ENCODE measurements at places on chromosomes 7 and 10.

GRCh38 chr7:127418459-127418858 is 26.0 kb upstream of the ZNF800 start:
- DNase-seq, result no peak

- DNase-seq, result no peak
Observed at GRCh38 chr10:28090506-28090905, 91.6 kb upstream of the ODAD2 start.

DNA sequence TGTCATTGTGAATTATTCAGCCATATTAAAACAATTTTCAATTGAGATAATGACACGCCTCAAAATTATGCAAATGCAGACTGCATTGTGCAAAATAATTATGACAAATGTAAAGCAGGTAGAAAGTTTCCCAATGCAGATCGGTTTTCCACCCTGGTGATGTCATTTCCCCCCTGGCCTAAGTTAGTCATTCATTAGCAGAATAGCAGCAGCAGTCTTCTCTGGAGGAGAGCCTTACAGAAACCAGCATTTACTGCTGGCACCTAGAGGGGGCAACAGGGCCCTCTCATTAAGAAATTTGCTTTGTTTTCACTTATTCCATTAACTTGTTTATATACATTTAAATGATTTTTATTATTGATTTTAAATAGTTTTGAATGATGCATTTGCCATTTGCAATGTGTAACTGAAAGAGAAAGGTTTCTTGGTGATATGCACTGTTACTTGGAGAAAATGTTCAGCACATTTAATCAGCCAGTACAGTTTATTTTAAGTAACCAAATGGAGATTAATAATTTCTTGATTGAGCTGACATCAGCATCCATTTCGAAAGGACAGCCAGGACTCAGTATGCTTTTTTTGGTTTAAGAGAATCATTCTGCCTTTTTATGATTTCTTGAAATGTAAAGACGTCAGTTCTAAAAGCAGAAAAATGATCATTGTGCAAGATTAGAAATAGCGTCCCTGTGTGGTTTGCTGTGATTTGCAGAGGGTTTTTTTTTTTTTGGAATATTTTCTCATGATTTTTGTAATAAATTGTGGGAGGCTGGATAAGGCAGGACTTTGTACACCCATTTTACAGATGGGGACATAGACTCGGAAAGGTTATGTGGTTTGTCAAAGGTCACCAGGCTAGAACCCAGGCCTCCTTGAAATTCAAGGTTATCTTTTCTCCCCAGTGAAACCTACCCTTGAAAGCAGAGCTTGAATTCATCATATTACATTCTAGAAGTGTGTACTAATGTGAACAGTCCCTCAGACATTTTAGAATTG is 3.5 kb downstream of the ARID5B start:
- no peak for DNase-seq

DNA sequence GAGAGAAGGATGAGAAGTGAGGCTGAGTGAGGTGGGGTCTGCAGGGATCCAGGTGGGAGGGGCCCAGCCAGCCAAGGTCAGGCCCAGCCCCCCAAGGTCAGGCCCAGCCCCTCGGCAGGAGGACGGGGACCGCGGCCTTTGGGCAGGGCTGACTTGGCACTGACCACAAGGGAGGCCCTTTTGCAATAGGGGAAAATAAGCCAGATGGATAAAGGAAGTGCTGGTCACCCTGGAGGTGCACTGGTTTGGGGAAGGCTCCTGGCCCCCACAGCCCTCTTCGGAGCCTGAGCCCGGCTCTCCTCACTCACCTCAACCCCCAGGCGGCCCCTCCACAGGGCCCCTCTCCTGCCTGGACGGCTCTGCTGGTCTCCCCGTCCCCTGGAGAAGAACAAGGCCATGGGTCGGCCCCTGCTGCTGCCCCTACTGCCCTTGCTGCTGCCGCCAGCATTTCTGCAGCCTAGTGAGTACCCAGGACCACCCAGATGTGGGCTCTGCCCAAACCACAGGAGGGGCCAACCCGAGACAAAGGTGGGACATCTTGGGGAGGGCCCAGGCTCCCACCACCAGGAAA is at the start of gene PILRA:
Gene PILRA, plus strand, starts transcription at position 227 of the 571 bp plus-strand sequence. Its CDS starts 170 bp downstream, at position 397.
- DNase-seq, result no peak

GRCh38 chr7:90857603-90858002 is 261.5 kb downstream of the CDK14 start:
- no peak for DNase-seq

DNA sequence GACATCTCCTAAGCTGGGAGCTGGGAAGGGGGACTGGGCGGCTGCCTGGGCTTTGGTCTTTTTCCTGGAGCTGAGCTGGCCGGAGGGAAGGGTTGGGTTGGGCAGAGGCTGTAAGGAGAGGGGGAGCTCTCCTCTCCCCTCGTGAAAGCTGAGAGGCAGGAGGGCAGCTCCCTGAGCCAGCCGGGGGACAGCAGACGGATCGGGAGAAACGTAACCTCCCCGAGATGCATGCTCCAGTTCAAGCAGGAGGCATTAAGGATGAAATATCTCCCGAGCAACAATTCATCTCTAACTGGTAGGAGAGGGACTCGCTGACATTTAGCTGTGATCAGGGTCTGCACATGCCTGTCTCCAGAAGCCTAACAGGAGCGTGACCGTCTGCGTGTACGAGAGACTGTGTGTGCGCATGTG is 19.9 kb upstream of the LBX1 start:
- no peak for DNase-seq

- DNase-seq, result no peak
Observed at GRCh38 chr7:2824026-2824677, 20.0 kb downstream of the GNA12 start.

DNA sequence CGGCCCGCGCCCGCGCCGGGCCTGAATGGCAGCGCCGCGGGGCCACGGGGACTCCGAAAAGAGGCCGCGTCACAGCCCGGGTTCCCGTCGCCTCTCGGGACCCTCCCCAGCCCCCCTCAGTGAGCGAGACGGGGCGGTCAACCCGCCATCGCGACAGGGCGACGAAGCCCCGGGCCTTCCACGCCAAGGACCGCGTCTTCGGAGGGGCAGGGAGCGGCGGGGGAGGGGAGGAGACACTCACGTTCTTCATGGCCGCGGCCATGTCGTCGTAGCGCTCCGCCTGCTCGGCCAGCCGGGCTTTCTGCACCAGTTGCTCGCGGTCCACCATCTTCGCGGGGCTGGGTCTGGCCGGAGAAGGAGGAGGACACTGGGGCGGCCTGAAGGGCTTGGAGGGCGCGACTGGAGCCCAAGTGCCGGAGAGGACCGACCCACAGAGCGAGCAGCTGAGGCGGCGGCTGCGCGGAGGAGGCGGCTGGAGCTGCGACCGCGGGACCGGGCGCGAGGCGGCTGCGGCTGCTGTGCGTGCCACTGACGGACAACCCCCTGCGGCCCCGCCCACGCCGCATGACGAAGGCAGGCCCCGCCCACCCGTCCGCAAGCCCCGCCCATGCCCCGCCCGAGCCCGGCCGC is at the start of gene YWHAG:
Gene YWHAG, minus strand, starts transcription at position 511 of the 630 bp plus-strand sequence. Its CDS starts 183 bp downstream, at position 328.
- DNase-seq, result peak; percentile 89

DNA sequence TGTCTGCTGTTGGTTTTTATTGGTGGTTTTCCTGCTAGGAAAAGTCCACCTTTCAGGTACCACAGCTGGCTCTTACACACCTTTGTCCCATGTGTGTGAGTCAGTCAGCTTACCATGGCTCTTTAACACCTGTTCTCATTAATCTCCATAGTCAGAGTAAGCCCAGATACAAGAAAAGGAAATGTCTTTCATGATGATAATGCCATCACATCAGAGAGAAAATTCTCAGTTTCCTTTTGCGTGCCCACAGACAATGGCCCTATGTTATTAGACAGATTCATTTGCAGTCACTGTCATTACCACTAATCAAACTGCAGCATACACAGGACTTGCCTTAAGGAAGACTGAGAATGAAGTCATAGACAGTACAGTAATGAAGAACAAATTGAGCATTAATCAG is 1583.6 kb upstream of the LRRTM3 start:
- DNase-seq, result no peak

GRCh38 chr7:44819292-44819691 is 22.8 kb downstream of the PPIA start:
- DNase-seq, result no peak

- DNase-seq, result no peak
Observed at GRCh38 chr7:41886262-41886900, 183.5 kb upstream of the INHBA start.

DNA sequence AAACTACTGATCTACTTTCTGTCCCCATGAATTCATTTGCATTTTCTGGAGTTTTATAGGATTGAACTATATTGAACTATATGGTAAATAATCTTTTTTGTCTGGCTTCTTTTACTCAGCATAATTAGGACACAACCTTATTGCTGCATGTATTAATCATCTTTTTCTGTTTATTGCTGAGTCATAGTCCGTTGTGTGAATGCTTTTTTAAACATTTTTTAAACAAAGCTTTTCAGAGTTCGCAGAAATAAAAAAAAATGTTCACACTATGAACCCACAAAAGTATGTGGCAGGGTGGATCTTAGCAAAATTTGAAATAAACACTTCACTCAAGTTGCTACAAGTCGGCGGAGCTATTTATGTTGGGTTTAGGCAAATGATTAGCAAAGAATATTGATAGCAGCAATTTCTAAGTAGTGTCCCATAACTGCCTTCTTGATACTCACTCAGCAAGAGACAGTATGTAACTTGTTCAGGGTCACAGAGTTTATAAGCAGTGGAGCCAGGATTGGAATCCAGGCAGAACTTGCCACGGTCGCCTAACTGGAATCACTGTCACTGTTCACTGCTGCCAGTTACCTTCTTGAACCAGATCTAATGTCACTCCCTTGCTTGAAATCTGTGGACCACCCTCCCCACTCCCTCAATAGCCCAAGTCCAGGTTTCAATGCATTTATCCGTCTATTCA is 5.6 kb downstream of the CH25H start:
- DNase-seq, result no peak

GRCh38 chr7:2554661-2555111 is 638 bp downstream of the BRAT1 start:
- no peak for DNase-seq

- DNase-seq, result no peak
Observed at GRCh38 chr10:31171402-31172083, 139.9 kb upstream of the ZNF438 start.

DNA sequence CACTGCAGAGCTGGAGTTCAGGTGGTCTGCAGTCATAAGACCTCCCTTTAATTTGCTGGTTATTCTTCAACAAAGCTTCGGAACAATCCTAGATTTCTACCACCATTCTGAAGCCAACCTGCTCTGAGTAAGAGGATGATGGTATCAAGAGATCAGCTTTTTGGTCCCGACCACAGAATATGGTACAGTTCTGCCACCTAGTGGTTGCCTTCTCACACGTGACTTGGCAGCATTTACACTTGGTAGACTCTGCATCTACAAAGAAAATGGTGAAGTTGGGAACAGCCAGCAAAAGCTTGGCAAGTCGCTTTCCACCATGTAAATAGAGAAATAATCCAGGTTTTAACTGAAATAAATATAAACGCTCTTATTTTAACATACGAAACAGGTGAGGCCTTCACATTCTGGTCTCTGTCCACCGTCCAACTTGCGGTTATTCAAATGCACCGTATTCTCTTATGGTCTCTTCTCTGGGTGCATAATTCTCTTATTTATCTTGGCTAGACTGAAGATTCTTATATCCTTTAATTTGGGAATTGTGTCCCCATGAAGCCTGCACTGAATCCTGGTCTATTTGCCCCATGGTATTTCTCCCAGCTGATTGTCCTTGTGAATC is 173.9 kb upstream of the GRM3 start:
- DNase-seq, result peak; percentile 67

DNA sequence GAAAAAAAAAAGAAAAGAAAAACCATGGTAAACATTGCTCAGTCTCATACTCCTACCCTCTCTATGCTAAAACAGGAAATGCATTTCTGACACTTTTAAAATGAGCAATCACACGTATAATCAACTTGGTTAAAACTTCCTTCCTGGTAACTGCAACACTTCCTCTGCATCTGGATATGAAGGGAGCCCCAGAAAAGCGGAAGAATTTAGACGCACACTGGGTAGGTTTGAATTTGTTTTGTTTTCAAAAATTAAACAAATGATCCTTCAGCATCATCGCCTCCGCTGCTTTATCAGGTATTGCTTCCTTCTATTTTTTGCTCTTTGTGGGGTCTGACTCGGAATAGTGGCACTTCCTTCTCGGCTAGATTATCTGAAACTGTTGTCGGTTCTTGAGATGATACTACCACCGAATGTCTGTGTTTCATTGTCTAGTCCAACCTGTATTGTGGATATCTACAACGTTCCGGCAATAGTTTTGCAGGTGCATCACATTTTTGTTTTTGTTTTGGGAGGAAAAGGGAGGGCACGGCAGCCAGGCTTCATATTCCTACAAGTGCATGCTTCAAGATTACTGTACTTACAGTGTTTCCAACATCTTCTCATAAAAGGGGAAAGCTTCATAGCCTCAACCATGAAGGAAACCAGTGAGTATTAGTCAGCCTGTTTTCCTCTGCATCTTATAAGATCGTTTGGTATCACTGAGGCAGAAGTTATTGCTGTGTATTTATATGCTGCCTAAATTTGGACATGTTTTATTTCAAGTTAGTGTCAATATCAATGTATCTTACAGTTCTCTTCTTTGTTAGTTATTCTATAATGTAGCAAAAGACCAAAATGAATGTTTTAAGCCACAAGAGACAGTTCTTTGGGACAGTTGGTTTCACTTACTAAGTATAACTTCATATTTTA is at the start of gene PIK3CG:
Gene PIK3CG, plus strand, starts transcription at position 153 of the 912 bp plus-strand sequence. CDS start 2,280 bp downstream, outside the sequence.
- no peak for DNase-seq

DNA sequence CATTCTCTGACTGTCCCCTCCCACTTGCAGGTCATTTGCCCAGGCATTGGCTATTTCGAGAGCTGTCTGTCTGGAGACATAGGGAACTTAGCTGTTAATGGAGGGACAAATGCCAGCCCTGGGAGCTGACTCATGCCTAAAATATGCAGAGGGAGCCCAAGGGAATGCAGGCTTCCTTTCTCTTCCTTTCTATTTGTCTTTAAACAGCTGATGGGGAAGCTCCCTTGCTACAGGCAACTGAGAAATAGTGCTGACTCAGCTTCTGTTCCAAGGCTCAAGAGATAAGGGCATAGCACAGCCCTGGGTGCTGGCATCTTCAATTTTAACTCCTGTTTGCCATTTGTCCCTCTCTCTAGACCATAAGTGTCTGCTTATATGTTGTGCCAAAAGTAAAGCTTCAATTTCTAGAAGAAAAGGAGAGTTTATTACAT is 82.7 kb upstream of the C1GALT1 start:
- DNase-seq, result no peak

DNA sequence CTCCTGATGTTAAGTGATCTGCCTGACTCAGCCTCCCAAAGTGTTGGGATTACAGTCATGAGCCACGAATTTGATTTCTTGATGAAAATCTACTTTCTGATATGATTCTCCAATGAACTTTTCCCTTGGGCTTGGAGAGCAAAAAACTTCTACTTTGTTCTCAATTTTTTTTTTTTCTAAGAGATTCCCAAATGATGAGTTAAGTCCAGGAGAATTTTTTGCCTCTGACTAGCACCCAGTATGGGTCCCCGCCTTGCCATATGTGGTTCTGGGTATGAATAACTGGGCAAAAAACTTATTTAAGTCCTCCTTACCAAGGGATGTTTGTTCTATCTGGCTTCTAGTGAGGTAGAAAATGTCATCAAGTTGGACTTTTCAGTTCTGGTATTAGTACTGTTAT is 147.9 kb upstream of the LYZL1 start:
- no peak for DNase-seq

All from NCI-H187 (cell line).